ENCODE measurements at places on chromosomes 5 and 9. TPM values are rescaled to one million over a fixed set of nuclear protein-coding genes. Genes with fewer than 3 reads are reported as not detected.

Gene SLC36A3
- total RNA-seq: not detected

Gene EXOC3
- 31.9 TPM for total RNA-seq

Gene PCDHAC1
- total RNA-seq: 1.1 TPM

Gene ENTPD8
- 0.28 TPM for total RNA-seq

Gene CD72
- 0.08 TPM for total RNA-seq

Gene CCL28
- 0.21 TPM for total RNA-seq

Gene OCLN
- 11.9 TPM for total RNA-seq

Gene C5orf34
- total RNA-seq: 5.0 TPM

Gene HTR1A
- not detected for total RNA-seq

Gene TYRP1
- total RNA-seq: not detected

Gene OGN
- total RNA-seq: not detected

All from A549 treated with CpdA at 1 μM for 4 hours (cell line).